ENCODE measurements at places on chromosomes 2 and 18.

GRCh38 chr2:136008205-136008865 lies 22.9 kb upstream of the DARS1 start:
- no peak for DNase-seq

GRCh38 chr2:215826838-215827441 lies 186.4 kb downstream of the MREG start:
- DNase-seq: no peak

- DNase-seq: no peak
Measured at GRCh38 chr2:227035711-227036367, 128.2 kb downstream of the COL4A4 start.

- DNase-seq: no peak
Measured at GRCh38 chr2:174561283-174561971, 36.2 kb downstream of the WIPF1 start.

DNA sequence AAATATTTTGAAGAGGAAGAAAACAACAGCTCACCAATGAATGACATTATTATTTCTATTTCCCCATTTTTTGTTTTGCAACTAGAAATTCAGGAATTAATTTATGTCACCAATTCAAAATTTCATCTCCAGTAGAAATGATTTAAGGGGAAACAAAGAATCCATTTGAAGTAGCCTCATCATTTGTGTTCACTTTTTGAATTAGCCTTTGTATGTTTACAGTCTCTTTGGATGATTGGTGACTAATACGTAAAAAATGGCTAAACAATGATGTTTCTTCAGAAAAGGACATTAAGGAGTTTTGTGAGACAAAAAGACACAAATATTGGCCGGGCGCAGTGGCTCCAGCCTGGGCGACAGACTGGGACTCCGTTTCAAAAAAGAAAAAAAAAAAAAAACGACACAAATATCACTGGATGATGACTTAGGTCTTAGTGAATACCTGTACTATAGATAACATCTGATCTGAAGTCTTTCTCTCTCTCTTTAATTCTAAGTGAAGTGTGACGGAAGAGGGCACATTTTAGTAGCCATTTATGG lies 313.2 kb downstream of the PIK3C3 start:
- DNase-seq: no peak

DNA sequence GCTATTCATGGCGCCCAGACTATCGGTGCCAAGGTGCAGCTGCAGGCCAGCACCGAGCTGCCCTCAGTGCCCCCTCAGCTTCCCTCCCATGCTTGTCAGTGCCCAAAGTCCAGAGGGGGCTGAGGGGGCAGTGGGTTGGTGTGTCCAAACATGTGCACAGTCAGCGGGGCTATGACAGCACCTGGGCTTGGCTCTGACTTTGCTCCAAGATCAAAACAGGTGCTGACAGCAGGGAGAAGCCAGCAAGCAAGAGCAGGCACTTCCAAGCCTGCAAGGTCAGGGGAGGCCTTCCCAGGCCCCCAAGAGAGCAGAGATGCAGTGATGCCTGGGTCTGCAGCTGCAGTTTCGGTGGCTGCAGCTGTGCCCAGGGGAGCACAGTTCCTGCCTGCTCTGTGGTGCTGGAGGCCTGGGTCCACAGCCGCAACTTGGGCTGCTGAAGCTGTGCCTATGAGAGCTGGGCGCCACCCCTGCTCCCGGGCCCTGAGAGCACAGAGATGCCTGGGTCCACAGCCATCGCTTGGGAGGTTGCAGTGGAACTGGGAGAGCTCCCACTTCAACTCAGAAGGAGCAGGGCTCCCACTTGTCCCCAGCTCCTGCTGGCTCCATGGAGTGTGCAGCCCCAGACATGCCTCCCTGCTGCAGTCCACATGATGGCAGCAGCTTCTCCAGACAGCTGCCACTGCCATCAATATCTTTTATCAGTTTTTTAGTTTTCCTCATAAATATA lies 775.3 kb upstream of the POU3F3 start:
- no peak for DNase-seq

DNA sequence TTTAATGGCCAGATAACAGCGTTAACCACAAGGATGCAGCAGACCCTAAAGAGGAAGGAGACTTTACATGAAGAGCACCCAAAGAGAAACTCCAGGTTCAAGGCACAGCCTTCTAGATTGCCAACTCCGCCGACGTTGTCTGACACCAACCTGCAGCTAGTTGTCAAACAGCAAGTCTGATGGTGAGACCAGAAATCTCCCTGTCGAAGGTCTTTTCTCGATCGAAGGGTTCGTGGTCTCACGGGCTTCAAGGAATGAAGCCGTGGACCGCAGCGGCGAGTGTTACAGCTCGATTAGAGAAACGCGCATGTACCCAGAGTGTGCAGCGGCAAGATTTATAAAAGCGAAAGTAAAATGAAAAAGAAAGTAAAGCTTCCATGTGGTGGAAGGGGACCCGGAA lies 656.3 kb downstream of the XIRP2 start:
- DNase-seq: no peak
